Midbrain (tissue), 1 donor: ENCODE measurements at places on chromosomes 13 and 19.

DNA sequence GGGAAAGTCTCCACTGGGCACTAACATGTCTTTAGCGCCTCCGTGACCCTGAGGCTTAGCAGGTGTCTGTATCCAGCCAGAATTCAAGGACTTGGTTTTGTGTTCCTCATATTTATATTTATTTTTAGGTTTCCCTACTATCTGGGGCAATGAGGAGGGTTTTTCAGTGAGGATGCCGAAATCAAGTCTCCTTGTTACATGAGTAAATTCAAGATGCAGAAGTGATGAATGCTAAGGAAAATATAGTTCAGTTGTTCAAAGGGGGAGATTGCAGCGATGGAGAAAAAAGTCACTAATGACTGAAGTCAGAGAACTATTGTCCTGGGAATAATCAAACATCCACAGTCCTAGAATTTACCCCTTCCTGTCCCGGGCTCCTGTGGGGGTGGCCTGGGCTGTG, 791 bp upstream of the ADGRE2 start:
- DNase-seq, result no peak

GRCh38 chr19:17629760-17630159, 58.4 kb downstream of the UNC13A start:
- no peak for DNase-seq

DNA sequence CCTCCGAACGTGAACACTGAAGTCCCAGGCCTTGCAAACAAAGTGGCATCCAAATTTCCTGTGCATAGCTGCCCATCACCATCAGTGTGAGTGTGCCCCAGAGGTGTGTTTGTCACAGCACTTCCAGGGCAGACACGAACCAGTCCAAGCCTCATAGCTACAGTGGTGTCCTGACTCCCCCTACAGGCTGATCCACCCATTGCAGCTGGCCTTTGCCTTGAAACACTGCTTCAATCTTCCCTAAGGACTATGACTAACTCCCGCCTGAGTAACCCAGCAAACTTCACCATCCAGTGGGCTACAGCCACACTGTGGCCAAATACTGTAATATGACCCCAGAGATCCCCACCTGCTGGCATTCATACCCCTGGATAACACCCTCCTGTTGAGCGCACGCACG, 3.9 kb downstream of the ZNF266 start:
- no peak for DNase-seq

DNA sequence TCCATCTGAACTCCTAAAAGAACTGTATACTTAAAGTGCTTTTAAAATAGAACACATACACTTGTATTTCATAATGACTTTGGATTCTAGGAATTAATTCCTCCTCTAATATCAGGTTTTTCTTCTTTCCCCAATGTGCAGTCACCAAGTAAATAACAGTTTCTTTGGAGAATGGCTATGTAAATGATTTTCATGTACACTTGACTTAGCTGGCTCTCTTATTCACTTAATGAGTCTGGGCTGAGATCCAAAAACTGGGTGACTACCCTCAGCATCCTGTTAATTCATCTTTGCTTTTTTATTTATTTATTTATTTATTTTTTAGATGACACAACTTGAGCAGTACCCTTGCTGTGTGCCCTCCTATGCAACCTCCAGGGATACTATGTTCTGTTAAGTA, 1003.7 kb downstream of the SLITRK1 start:
- no peak for DNase-seq

- peak; percentile 47 for DNase-seq
Measured at GRCh38 chr13:109724603-109725002, 61.8 kb downstream of the IRS2 start.

DNA sequence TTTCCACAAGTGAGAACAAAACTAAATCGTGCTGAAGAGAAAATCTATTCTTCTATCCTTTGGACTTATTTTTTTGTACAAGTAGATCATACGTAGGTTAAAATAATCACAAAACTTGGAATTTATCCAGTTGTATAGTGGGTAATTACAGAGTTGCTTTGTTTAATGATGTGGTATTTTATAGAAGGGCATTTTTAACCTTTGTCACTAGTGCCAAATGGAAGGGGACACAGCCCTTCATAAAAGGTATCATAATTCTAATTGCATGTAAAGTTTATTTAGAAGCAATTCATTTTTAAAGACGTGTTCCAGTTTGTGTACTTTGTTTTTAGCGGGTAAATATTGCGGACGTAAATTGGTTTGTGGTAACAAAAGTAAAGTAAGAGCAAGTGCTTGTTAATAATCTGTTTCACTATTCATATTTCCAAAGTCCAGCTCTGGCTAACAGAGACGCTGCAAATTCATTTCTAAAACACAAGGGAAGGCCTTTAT, 99.5 kb downstream of the ERCC5 start:
- no peak for DNase-seq

- DNase-seq, result no peak
Measured at GRCh38 chr19:11261971-11262839, at the start of gene DOCK6. Gene DOCK6, minus strand, starts transcription at chr19:11262524. Its CDS starts 84 bp downstream, at chr19:11262440.

GRCh38 chr13:64551755-64552154, 2678.4 kb downstream of the PCDH9 start:
- no peak for DNase-seq

- DNase-seq, result no peak
Measured at GRCh38 chr13:86932776-86933334, 738.3 kb upstream of the SLITRK5 start.

GRCh38 chr19:46990991-46991676, 28.5 kb upstream of the NPAS1 start:
- DNase-seq, result peak; percentile 90

DNA sequence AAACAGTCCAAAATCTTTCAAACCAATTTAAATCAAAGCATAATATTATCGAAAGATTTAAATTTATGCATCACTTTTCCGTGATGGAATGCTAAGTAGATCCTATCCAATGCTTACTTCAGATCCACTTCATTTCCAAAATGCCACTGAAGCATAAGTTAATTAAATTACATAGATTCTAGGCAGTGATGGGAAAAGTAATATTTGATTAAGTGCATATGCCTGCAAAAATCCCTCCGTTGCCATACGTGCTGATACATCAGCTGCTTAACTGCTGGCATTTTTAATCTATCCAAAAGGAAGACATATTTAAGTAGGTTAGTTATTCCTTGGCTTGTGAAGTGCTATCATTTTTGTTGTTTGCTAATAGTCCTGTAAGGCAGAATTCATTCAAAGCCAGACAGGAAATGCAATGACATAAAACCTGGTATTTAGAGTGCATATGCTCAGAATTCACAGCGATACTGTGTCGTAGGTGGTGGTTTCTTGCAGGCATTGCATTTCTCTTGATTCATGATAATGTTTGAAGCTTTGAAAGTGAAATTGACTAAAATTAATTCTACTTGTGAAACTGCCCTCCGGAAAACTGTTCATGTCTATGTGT, 738.3 kb upstream of the GPC6 start:
- DNase-seq, result no peak

- no peak for DNase-seq
Measured at GRCh38 chr13:29878101-29878500, 27.7 kb upstream of the UBL3 start.

DNA sequence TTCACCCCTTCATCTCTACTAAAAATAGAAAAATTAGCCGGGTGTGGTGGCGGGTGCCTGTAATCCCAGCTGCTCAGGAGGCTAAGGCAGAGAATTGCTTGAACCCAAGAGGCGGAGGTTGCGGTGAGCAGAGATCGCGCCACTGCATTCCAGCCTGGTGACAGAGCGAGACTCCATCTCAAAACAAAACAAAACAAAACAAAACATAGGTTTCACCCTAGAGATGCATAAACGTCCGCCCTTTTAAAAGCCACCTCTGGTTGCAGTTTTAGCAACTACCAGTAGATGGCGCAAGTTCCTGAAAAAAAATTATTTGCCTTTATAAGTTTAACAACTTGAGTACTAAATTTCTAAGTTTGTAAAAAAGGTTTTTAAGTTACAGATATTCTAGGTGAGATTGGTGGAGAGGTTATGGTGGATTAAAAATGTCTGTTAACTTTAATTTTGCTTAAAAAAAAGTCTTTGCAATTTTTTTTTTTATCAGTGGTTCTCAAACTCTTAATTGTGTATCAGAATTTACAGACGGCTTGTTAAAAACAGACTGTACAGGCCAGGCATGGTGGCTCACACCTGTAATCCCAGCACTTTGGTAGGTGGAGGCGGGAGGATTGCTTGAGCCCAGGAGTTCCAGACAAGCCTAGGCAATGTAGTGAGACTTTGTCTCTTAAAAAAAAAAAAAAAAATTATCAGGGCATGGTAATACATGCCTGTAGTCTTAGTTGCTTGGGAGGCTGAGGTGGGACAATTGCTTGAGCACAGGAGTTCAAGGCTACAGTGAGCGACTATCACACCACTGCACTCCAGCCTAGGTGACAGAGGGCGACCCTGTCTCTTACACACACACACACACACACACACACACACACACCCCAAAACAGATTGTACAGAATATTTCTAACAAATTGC, 42.1 kb downstream of the NAA16 start:
- peak; percentile 52 for DNase-seq

DNA sequence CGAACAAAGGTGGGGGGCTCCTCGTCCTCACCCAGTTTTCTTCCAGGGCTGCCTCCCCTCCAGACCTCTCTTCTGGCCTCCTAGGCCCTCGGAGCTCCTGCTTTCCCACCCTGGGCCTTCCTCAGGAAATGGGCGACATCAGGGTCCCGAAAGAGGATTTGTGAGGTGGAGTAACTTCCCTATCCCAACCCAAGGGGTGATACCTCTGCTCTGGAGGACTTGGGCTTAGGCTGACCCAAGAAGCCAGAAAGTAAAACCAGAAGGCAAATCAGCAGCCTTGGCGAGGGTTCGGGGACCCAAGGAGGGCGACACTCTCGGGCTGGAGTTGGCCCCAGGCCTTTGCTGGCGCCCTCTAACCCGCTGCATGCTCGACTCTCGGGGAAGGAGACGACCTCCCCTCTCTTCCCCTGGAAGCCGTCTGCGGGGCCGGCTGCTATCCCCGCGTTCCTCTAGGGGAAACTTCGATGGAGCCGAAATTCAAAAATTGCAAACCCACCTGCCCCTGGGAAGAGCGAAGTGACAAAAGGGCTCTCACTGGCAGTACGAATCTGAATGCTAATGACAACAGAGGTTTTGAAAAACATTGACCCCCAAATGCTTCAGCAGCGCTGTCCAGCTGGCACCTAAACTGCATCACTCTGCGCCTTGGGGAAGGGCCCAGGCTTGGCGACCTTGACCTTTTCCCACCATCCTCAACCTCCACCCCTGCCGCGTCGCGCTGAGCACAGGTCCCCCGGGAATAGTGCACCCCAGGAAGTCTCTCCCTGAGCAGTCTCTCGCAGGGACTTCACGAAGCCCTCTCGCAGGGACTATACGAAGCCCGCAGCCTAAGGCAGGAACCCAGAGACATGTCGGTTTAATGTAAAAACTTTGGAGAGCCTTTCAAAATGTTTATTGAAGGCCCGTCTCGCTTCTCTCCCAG, 2.4 kb downstream of the PDX1 start:
- DNase-seq, result no peak

GRCh38 chr13:35499196-35499662, 22.7 kb upstream of the MAB21L1 start:
- DNase-seq, result peak; percentile 10

DNA sequence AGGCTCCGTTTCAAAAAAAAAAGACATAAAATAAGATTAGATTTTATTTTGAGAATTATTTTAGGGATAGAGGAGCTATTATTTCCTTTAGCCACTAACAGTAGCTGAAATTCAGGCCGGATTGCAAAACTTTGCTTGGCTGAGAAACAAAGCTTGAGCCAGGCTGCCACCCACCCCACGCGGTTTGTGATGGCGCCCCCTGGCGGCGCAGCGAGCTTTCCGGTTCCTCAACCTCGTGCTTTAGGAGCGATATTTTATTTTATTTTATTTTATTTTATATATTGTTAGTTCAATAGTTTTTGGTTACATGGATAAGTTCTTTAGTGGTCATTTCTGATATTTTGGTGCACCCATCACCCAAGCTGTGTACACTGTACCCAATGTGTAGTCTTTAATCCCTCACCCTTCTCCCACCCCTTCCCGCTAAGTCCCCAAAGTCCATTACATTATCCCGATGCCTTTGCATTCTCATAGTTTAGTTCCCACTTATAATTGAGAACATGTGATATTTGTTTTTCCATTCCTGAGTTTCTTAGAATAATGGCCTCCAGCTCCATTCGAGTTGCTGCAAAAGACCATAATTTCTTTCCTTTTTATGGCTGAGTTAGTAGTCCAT, 19.8 kb upstream of the CEACAM4 start:
- DNase-seq, result no peak

GRCh38 chr19:3194106-3195087, 8.7 kb downstream of the NCLN start:
- no peak for DNase-seq

DNA sequence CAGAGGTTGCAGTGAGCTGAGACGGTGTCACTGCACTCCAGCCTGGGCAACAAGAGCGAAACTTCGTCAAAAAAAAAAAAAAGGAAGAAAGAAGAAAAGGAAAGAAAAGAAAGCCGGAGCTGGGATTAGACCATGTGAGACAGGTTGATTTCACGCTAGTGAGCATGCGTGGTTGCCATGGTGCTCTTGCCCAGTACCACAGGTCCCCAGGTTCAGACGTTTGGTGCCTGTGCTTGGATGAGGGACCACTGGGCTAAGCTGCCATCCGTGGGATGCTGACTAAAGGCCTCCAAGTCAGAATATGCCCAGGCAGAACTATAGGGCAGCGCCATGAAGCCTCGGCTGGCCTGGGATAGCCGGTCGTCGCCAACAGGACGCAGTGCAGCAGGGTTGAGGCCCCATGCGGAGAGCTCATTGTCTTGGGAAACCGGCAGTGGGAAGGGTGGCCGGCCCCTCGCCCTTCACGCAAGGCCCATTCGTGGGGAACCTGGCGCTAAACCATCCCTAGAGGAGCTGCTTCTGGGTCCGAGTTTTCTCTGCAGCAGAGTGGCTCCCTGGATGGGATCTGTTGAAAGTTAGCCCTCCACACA, 7.2 kb upstream of the TEX101 start:
- DNase-seq, result no peak

DNA sequence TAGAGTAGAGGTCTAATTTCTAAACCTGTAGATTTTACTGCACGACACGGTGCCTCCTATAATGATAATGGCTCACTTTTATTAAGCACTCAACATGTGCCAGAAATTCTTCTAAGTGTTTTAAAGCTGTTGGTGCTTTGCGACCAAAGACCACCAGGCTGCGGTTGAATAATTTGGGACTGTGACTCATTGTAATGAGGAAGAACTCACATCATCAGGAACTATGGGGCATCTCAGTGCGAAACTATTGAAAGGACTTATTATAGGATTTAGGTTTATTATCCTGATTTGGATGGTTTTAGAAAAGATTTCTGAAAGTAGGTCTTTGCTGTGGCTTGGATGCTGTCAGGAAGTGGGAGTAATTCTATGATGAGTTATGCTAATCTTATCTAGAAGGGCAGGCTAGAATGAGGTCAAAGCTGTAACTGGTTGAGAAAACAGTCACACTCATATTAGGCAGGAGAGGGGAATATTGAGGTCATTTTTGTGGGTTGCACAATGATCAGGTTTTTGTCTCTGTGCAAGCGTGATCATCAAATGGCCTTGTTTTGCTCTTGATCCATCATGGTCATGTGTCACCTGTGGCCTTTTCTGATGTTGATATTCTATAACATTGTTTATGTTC, 266.8 kb downstream of the PCDH20 start:
- no peak for DNase-seq
